ENCODE measurements at places on chromosomes 2 and 18. TPM values are rescaled to one million over a fixed set of nuclear protein-coding genes. Genes with fewer than 3 reads are reported as not detected.

The CELF4 gene
- polyA plus RNA-seq = not detected

The SLC20A1 gene
- 16.1 TPM for polyA plus RNA-seq

The TDRD15 gene
- polyA plus RNA-seq = 0.04 TPM

The DHRS9 gene
- 0.94 TPM for polyA plus RNA-seq

The CAPG gene
- polyA plus RNA-seq = 133 TPM

The UGT1A4 gene
- polyA plus RNA-seq = not detected

Measured in B cell (primary cell).